ENCODE measurements at places on chromosomes 7 and 10. TPM values are rescaled to one million over a fixed set of nuclear protein-coding genes. Genes with fewer than 3 reads are reported as not detected.

The FGL2 gene
- total RNA-seq: 4.2 TPM

The BNIP3 gene
- total RNA-seq: 60.2 TPM

GRCh38 chr7:24921362-24921679, 58.7 kb downstream of the OSBPL3 start:
- H3K4me3 ChIP-seq: peak overlapping the region; percentile 26
- peaks cover 93% of the 10 kb centered on the region for H3K4me1 ChIP-seq
- H3K27ac ChIP-seq: peak overlapping the region; percentile 96
- DNase-seq: peak; percentile 51
- peaks cover 41% of the 10 kb centered on the region for H3K36me3 ChIP-seq
- H3K27me3 ChIP-seq: no peaks in the 10 kb centered on the region

The NKX2-3 gene
- not detected for total RNA-seq

- peaks cover 3% of the 10 kb centered on the region for H3K36me3 ChIP-seq
- H3K4me1 ChIP-seq: no peaks in the 10 kb centered on the region
- DNase-seq: no peak
- no peak overlapping the region for H3K27ac ChIP-seq
These were observed 37.4 kb downstream of the VTI1A start for GRCh38 chr10:112484399-112484798.
